Stimulated activated CD8-positive, alpha-beta memory T cell treated with anti-CD3 and anti-CD28 coated beads, Interleukin-2, amount 100 ng/mL, for 1 hour (primary cell): ENCODE measurements at places on chromosomes 6 and 20.

DNA sequence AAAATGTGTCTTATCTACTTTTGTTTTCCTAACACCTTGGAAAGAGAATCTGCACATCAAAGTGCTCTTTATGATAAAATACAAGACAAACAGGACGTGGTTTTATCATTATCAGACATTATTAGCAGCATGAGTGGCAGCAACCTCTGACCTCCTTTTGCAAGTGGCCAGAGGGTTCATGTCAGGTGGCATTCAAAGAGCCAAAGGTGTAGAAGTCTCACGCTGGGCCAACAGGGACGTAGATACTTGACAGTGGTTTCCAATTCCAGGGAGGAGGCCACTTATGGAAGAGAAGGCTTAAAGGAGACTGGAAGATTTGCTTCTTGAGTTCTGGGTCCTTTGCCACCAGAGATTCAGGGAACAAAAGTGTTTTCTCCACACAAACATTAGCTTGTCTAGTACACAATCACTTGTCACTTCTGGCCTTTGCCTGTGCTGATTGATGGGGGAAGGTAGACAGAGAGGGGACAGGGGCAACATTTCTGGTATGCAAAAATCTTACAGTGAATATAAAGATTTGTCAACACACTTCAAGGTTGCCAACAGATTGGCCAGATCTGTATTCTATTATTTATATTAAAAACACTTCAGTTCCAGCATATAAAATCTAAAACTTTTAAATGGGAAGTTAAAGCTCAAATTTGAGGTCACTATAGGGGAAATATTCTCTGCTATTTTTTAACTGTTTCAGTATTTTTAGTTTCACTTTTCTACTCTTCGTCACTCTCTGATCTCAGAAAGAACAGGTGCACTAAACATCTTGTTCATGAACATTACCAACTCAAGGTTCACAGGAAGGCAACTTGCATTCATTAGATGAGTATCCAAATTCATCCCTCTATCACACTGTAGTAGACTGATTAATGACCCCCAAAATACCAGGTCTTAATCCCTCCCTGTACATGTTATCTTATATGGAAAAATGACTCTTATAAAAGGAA, 52.1 kb upstream of the FBXO30 start:
- no peak for DNase-seq

DNA sequence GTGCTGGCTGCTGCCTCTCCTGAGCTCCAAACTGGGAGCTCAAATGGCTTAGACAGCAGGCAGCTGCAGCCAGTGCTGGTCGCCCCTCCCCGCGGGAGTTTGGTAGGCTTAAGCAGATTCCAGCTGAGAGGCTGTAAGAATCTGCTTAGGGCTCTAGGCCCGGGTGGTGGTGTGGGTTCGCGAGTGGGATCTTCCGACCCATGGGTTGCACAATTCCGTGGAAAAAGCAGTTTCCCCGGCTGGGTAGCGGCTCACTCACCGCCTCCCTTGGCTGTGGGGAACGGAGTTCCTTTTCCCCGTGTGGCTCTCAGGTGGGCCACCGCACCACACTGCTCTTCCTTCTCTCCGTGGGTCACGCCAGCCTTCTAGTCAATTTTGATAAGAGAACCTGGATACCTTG, 232.5 kb downstream of the PKHD1 start:
- no peak for DNase-seq

DNA sequence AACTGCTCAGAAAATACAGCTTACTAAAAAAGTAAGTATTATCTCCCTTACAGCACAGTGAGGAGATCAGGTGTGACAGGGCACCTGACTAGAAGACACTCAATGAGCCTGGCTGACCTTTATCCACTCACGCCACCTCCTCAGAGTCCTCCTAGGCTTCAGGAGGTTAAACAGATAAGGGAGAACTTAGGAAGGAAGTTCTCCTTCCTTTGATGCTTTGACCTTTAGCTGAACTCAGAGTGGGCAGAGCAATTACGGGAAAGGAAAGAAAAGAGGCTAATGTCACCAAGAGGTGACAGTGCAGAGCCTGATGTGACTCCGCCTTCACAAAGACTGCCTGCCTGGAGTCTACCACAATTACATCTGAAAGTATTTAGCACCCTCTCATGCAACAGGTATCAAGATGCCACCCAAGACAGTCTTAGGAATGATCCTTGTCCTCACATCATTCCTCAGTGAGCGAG, 36.7 kb downstream of the MAN1A1 start:
- no peak for DNase-seq

GRCh38 chr20:39431091-39431880, 469.1 kb downstream of the DHX35 start:
- no peak for DNase-seq

DNA sequence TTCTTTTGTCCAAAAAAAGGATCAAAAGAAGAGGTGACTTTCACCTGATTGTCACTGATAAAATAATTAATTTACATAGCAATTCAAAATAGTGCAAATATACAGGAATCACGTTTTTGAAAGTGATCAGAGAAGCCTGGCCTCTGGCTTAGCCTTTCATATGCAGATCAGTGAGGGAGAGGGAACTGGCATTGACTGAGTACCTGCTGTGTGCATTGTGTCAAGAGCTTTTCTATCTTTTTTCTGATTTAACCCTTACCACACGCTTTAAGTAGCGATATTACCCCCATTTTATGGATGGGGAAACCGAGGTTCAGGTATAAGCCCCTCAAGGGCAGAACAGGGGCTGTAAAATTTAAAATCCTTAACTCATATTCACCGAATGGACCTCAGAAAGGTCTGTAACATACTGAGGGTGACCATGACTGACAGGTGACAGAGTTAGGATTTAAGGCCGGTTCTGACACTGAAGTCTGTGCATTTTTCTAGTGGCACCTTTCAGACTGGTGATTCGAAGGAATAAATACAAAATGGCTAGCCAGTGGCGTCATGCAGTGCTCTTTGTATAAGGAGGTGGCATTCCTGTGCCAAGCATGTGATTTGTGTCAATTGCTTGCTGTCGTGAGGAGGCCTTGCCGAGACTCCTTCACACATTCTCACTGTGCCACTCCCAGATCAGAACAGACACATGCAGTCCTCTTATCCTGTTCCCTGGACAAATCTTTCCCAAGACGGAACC, 310.2 kb downstream of the TSHZ2 start:
- no peak for DNase-seq

DNA sequence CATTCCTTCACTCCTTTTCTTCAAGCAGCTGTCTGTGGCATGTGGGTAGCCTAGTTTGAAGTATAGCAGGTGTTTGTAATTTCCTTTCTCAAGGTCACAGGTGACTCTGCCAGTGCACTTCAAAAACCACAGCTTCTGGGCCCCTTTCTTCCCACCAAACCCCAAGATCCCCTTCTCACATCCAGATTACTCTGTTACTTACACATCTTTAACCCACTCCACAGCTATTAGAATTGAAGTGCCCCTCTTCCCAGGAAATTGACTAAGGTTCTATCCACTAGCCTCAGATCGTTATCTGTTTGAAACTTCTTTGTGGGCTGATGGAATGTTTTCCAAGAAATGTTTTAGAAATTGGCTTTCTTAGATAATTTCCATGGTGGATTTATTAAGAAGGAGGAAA, 150.8 kb downstream of the AHI1 start:
- DNase-seq = no peak
